Foreskin fibroblast (primary cell): ENCODE measurements at places on chromosomes 4 and X.

DNA sequence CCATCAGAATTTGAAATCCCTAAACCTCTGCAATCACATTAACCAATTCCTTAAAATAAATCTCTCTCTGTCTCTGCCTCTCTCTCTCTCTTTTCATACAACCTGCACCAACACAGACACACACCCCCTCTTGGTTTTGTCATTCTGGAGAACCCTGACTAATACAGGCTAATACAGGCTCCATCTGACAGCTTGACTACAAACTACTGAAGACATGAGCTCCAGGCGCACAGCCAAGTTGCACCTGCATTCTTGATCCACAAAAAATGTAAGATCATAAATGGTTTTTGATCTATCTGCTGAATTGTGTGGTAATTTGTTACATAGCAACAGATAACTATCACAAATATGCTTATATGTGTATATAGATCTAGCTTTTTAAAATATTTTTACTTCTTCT, 2414.2 kb downstream of the PCDH7 start:
- DNase-seq, result no peak

GRCh38 chr4:40292313-40292759, 42.8 kb upstream of the CHRNA9 start:
- peak; percentile 61 for DNase-seq

DNA sequence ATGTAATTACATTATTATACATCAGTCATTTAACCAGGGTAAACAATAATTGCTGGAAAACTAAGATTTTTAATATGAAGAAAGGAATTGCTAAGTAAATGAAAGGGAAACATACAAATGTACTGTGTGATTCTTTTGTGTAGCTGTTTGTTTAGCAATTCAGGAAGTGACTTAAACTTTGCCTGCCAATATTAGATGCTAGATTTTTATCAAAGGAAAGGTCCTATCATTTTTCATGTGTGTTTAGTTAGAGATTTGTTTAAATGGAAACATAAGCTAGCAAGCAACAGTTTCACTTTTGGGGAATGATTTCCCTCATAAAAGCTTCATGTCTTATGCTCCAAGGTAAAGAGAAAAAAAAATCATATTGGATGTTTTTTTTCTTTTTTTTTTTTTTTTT, 95.1 kb upstream of the LIMCH1 start:
- no peak for DNase-seq

- DNase-seq, result no peak
These were observed 91.8 kb upstream of the PSAPL1 start for GRCh38 chr4:7526491-7526890.

- no peak for DNase-seq
These were observed 23.9 kb upstream of the TMSB4X start for GRCh38 chrX:12950851-12951594.

DNA sequence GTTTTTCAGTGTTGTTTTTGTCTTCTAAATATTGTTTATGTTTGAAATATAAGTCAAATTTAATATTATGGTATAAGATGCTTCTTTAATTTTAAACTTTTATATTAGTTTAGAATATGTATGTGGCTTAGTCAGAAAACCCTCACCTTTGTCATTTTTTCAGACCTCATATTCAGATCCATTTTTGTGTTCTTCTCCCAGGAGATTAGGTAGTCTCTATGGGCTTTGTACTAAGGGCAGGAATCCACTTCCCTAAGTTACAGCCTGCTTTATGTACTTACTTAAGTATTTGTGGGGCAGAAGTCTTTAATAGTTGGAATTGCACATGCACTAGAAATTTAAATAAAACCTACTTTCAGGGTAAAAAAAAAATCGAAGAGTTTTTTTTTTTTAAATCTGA, 63.5 kb upstream of the TENM3 start:
- no peak for DNase-seq

DNA sequence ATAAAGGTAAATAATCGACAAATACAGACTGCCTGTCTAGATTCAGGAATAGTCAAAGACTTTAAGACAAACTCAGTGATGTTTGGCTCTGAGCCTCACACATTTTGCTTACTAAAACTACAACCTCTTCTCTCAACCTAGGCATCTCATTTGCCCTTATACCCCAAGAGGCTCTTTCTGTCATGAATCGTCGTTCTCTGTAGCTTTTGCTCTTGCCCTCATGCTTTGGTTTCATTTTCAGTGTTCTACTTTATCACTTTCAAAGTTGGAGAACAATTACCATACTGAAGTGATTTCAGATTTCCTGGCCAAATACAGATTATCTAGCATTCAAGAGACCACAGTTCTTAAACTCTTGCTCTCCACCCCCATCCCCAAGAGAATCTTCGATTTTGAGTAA, 114.1 kb upstream of the RAP2C start:
- no peak for DNase-seq

DNA sequence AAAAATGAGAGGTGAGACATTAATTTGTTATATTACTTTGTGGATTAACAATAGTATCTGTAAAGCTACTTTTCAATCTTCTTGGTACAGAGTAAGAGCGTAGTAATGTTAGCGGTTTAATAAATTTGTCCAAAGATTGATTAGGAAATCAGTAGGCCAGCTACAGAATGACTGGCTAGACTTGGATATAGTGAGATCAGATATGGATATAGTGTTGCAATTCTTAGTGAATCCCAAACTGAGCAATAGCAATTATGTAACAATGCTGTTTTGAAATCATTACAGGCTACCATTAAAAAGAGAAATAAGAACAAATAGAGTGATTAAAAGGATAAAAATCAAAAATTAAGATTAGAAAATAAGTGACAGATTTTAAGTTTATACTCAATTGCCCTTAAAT, 847 bp upstream of the UGT2A2 start:
- DNase-seq, result no peak

- DNase-seq, result no peak
These were observed 88.0 kb downstream of the ATP11C start for GRCh38 chrX:139844884-139845283.
